ENCODE measurements at places on chromosomes 4 and X.

DNA sequence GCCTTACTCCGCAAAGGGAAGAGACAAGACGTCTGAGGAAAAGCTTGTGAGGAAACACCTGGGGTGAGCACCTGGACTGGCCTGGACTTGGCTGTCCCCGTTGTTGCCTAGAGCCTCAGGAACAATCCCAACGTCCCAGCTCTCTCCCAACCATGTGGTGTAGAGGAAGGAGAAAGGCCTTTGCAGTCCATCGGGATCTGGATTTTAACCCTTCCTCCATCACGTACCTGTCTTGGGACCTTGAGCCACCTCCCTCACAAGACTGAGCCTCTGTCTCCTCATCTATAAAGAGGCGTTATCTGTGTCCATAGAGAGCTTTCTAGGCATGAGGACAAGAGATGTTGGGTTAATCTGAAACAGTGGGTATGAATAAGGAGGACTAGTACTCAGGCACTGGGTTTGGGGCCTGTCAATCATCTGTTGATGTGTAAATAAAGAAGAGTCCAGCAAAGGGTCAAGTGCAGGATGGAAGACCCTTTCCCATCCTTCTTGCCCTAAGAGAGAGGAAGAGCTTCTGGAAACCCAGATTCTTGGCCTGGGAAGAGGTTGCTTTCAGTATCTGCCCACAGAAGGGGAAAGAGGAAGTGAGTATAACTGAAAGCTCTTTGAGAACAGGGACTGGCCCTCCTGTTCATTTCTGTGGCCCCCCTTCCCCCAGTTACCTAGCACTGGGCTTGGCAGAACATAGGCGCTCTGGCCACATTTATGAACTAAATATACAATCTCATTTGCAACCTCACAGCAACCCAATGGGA is 137.1 kb downstream of the PJA1 start:
- peak; percentile 0 for DNase-seq

GRCh38 chr4:122104184-122104583 is 47.9 kb upstream of the BLTP1 start:
- no peak for DNase-seq

GRCh38 chr4:147479376-147479775 is 1.5 kb upstream of the EDNRA start:
- no peak for DNase-seq

DNA sequence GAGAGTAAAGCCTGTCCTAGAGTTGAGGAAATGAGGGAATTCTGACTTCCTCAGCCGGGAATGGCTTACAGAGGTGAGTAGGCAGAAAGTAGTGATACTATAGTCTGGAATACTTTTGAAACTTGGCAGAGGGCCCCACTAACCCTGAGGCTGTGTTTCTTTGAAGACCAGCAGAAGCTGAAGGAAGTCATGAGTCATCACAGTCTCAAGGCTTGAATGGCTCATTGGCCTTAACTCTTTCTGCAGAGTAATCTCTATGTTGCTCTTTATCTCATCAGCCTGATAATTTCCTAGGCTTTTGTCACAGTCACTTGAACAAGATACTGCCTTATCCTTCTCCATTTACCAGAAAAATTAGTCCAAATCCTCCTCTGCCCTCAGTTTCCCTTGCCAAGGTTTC is 80.8 kb downstream of the ANKRD50 start:
- peak; percentile 76 for DNase-seq

GRCh38 chr4:80340036-80340435 is 4.5 kb downstream of the CFAP299 start:
- peak; percentile 8 for DNase-seq

DNA sequence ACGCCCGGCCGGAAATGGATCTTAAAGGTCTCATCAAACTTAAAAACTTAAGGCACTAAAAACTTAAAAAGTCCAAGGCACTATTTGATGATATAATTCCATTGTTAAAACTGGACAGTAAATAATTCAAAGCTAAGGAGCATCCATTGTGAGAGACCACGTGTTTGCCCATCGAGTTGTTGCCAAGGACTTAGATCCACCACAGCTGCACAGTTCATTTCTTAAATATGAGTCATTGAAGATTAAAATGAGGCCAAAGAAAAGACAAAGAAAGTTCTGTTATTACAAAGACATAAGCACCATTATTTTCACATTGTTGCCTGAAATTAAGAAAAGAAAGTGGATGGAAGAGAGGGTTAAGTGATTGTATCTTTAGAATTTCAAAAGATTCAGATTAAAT is 411.5 kb upstream of the FTHL17 start:
- peak; percentile 67 for DNase-seq

DNA sequence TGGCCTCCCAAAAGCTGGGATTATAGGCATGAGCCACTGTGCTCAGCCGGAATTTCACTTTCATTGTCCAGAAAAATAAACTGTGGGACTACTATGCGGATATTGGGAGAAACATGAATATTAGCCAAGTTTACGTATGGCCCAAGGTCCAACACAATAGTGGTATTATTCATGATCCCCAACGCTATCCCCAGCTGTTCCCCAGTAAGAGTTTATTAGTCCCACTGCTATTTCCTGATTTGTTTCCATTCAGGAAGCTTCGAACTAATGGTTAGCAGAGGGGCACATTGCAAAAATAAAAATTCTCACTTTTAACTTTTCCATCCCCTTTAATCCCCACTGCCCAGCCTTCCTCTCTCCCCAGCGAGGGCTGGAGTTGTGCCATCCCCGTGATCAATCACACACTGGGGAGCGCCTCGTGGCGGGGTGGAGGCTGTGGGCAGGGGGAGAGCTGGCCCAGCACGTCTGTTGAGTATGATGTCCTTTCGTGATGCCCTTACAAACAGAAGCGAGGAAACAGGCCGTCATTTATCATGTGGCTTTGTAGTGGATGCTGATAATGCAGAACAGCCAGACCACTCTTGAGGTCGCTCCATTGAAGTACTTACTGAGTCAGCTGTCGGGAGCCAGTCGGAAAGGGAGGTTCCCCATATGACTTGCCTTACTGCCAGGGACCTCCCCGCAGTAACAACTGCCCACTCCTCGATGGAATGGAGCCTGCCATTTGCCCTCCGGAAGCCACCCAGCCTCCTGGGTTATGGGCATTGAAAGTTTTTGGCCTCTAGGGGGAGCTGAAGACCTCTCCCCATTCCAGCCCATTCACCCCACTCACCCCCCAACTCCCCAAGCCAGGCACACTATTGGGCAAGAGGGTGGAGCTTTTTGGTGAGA is 117.0 kb downstream of the KDR start:
- DNase-seq: peak; percentile 38

DNA sequence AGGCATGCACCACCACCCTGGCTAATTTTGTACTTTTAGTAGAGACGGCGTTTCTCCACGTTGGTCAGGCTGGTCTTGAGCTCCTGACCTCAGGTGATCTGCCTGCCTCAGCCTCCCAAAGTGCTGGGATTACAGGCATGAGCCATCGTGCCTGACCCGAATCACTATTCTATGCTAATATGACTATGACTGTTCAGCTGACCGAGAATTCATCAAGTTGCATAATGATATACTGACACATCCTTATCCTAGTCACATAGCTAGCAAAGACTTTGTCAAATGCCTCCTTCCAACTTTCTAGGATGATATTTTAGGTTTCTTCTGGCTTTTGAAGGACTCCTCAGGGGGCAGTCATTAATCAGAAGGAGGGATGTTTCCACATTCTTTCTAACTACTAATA is 4.8 kb upstream of the GPM6B start:
- no peak for DNase-seq

- no peak for DNase-seq
Observed at GRCh38 chr4:176191974-176192373, 3.4 kb downstream of the SPATA4 start.

DNA sequence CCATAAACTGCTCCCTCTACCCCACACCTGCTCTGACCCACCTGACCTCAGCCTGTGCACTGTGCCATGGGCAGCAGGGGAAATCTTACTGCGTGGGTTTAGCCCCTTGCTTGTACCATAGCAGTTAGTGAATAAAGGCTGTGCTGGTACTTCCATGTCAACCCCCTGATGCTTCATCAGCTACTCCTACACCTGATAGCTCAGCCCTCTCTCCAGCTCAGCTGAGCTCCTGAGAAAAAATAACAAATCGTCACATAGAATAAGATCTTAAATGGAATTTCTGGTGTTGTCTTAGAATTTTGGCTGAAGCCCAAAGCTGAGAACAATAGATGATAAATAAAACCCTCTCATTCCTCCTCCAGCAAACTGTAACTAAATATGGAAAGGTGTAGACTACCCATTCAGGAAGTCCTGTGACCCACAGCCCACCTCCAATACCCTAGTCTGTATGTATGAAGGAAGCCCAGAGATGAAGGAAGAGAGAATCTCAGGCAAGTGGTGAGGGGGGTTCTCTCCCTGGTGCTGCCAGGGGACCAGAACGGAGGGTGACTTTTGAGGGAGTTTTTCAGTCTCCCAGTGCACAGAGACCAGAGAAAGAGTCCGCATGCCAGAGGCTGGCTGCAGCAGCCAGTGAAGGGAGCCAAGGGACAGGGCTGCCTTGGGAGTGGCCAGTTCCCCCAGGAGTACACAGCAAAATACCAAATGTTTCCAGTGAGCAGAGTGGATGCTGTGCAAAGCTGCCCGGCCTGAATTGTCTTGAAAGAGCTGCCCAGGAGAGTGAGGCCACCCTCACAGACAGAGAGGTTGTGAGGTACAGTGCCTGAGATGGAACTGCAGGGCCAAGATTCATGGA is 227.3 kb downstream of the QDPR start:
- DNase-seq: peak; percentile 26

DNA sequence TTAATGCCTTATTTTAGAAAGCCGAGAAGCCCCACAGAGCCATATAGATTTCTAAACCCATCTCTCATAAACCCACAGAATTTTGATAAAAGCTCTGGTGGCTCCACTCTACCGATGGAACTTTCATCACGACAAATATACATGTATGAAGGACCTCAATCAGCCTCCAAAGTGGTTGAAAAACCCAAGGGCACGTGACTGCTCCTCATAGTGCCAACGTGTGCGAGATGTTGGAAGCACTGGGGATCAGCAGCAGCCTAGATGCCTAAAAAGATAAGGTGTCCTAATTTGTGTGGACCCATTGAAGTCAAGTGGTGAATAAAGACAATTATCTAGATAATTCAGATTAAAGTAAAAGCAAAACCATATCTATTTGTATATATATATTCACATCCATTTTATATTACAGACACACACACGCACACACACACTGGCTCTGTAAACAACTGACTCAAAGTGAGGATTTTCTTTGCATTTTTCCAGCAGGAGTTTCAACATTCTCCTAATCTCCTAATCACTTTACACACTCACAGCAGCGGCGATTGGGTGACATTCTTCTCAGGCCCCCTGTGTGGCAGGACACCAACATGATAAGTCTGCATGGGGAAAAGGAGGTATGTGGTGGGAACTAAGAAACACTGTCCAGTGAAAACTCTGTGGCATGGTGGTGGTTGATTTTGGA is 2.8 kb upstream of the PITX2 start:
- no peak for DNase-seq

DNA sequence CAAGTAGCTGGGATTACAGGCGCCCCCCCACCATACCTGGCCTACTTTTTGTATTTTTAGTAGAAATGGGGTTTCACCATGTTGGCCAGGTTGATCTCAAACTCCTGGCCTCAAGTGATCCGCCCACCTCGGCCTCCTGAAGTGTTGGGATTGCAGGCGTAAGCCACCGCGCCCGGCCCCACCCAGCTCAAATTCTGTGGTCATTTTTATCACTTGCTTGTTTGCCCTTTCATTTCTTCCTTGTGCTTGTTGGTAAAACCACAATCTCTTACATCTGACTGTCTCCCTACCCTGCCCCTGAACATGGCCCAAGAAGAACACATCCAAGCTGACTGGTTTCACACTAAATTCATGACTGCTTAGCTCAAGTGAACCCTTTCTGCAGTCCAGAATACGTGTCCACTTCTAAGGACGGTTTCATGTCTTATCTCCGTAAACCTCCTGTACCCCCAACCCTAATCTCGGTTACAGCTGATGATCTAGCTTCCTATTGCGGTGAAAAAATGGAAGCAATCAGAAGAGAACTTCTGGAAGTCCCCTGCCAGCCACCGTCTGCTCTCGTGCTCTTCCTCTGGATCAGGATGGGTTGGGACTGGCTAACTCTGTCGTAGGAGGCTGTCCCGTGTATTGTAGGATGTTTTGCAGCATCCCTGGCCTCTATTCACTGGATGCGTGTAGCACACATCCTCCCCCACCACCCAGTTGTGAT is 5.4 kb upstream of the RS1 start:
- no peak for DNase-seq

DNA sequence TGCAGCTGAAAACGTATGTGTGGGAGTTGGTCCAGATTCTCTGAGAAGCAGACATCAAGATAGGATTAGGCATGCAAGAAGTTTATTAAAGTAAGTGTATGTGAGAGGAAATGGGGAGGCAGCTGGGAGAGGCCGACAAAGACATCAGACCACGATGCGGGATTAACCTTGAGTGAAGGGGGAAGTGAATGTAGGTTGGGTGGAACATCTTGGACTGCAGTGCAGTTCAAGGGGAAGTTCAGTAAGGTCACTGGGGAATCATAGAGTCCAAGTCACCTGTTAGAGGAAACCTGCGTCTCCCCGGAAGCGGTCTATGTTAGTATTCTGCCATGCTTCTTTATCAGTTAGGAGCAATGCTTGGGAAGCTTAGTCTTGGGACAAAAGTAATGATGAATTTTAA is 22.0 kb downstream of the CXCL8 start:
- no peak for DNase-seq

GRCh38 chr4:96131186-96131585 is 291.3 kb downstream of the PDHA2 start:
- no peak for DNase-seq

- no peak for DNase-seq
Observed at GRCh38 chr4:148216866-148217814, 225.1 kb downstream of the NR3C2 start.

DNA sequence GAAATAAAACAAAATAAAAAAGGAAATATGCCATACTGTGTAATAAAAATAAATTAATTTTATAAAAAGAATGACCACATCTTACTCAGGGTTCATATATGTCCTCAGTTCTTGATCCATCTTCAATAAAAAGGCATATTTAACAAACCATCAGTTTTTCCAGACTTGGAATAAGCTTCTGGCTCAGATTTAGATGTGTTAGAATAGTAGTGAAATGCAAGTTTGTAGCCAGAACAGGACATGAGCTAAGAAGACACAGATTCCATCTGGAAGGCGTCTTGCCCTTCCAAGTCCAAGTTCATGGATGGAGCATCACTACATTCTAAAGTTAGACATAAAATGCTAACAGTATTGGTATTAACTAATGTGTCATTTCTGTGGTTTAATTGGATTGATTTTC is 10.3 kb upstream of the LSM6 start:
- DNase-seq: no peak

- peak; percentile 71 for DNase-seq
Observed at GRCh38 chr4:89640620-89641366, 196.2 kb downstream of the SNCA start.

- DNase-seq: no peak
Observed at GRCh38 chr4:107989162-107989536, 540 bp upstream of the HADH start.

DNA sequence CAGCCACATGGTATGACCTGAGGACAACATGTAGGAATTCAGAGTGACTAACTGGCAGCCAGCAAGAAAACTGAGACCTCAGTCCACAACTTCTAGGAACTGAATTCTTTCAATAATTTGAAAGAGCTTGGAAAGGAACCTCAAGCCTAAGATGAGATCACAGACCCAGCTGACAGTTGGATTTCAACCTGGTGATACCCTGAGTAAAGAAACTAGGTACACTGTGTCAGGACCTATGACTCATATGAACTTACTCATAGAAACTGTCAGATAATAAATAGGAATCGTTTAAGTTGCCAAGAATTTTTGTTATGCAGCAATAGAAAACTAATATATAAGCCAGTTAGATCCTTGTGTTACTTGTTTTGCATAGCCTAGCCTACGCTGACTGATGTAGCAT is 102.4 kb upstream of the DCAF12L1 start:
- DNase-seq: no peak
